ENCODE measurements at places on chromosomes 13 and 19. TPM values are rescaled to one million over a fixed set of nuclear protein-coding genes. Genes with fewer than 3 reads are reported as not detected.

DNA sequence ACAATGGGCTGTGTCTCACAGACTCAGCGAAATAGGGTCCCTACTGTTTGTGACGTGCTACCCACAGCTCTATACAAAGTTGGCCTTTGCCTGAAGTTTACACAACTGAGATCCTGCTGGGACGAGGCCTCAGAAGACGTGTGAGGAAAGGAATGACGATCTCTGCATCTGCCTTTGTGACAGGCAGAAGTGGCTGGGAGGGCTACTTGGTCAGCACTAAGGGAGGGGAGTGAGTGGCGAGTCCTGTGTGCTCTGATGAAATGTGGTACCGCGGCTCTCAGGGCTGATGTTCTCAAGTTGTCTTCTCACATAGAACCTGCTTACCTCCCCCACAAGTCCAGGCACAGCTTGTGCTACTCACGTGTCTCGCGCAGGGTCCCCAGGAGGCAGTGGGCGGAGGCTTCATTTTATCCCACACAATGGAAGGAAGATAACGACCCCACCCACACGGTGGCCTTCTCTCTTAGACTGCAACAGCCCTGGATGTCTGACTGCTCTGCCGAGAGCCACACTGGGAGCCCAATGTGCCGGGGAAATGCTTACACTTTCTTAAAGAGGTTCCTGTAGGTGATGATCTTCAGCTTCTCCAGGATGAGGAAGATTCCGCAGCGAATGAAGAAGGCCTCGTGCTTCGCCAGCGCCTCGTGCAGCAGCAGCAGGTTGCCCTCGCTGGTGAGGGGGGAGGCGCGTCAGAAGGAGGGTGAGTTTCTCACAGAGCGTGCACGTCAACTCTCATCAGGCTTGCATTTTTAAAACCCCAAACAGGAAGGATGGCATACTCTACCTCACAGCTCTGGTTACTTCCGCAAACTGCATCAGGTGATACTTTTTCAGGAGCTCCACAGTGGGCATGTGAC is 21.2 kb downstream of the PROZ start:
- DNase-seq: no peak

DNA sequence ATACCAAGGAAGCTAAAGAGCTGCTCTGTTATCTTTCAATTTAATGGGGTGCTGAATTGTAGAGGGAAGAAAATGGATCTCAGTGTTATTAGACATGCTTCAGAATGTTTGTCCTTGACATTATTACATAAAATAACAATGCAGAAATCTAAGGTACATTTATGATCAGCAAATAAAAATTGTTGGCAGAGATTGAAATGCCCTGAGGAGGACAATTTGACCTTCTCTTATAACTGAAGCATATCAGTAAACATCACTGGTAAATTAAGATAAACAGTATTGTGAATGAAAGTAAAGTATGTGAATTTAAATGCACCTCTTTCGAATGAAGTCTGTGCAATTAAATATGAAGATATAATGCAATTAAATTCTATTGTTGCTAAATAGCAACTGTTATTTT is 1362.1 kb upstream of the ATXN8OS start:
- no peak for DNase-seq

DNA sequence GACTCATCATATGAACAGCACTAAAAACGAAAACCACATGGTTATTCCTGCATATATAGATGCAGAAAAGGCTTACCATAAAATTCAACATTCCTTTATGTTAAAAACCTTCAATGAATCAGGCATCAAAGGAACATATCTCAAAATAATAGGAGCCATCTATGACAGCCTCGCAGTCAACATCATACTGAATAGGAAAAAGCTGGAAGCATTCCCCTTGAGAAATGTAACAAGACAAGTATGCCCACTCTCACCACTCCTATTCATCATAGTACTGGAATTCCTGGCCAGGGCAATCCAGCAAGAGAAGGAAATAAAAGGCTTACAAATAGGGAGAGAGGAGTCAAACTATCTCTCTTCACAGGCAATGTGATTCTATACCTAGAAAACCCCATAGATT is 179.6 kb upstream of the HTR2A start:
- no peak for DNase-seq

DNA sequence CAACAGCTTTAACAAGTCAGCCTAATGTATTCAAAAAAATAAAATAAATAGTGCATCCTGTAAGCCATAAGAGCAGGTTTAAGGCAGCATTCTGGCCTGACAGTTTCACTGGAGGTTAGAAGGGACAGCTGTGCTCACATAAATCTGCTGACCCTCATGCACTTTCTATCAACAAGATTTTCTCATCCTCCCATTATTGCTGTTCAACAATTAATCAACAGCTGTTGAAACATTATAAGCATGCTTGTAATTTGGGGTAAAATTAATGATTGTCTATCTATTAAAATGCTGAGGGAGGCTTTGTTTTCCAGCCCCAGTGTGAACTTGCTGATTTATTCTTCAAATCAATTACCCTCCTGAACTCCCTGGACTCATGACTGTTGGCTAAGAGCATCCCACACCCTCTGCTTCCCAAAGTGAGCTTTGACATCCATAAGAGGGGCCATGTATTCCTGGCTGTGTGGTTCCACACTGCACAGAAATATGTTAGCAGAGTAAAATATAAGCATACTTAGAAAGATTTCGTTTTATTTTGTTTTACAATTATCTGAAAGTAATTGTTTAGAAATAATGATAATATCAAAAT is 492.4 kb downstream of the EFNB2 start:
- DNase-seq: no peak

The GGACT gene
- 3.3 TPM for total RNA-seq

The CYP4F2 gene
- total RNA-seq: not detected

The ATXN8OS gene
- not detected for total RNA-seq

The ERICH4 gene
- not detected for total RNA-seq

The KIRREL2 gene
- 0.12 TPM for total RNA-seq

The P2RY11 gene
- 3.6 TPM for total RNA-seq

The FAM216B gene
- total RNA-seq: 2.2 TPM

The GAPDHS gene
- not detected for total RNA-seq

The C19orf18 gene
- not detected for total RNA-seq
